CD4-positive, alpha-beta T cell treated with Interleukin-6 for 4 hours (primary cell): ENCODE measurements at places on chromosomes 5 and 9.

- DNase-seq, result peak; percentile 71
Measured at GRCh38 chr9:37528652-37529471, 43.1 kb downstream of the POLR1E start.

DNA sequence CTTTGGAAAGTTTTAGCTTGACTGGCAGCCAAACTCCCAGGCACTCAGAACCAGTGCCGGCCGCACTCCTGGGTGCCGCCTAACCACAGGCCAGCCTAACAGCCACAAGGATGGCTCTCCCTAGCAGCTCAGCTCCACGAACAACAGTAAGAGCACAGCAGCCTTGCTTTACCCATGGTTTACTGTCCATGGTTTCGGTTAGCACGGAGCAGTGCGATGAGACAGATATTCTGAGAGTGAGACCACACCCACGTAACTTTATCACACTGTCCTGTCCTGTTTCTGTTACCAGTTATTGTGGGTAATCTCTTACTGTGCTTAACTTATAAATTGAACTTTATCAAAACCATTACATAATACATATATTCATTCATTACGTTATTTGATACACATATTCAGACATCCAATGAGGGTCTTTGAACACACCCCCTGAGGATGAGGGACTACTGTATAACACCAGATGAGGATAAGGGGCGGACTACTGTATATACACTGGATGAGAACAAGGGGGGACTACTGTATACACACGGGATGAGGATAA, 12.4 kb downstream of the CLPTM1L start:
- DNase-seq, result no peak

GRCh38 chr9:4666042-4666699, at the start of gene SPATA6L:
TSS of gene SPATA6L (minus strand) at chr9:4666480. CDS start at chr9:4666250, 230 bp downstream.
- peak; percentile 61 for DNase-seq

DNA sequence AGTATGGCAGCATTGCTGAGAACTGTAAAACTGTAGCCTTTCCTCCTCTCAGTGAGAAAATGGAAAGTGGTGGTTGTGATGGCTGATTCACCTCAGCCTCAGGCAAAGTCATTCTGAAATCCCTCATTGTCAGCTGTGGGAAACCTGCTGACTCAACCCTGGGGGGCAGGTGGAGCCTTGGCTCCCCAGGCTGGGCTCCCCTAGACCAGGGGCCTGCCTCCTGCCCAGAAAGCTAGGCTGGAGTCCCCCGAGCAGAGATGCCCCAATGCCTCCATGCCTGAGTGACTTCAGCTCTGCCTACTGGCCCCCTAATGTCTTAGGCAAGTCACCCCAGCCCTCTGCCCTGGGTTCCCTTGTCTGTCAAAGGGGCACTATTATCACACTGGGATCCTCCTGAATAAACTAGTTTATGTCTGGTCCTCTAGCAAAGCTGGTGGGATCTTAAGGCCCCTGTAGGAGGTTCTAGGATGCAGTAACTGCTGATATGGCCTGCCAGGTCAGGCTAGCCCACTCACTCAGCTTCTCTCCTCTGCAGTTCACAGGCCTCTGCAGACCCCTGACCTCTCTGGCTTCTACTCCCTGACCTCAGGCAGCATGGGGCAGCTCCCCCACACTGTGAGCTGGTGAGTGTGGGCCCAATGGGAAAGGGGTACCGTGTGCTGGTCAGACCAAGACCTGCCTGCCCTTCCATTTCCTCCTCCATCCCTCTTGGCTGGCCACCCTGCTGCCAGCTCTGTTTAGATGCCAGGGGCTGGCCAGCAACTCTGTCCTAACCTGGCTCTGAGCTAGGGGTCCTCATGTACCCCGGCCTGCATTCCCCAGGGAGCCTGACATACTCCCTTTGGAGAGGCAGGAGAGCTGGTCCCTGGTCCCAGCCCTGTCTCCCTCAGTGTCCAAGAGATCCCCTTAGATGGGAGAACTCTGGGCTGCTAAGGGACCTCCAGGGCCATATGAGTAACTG, 24.2 kb downstream of the TCF7 start:
- peak; percentile 50 for DNase-seq

DNA sequence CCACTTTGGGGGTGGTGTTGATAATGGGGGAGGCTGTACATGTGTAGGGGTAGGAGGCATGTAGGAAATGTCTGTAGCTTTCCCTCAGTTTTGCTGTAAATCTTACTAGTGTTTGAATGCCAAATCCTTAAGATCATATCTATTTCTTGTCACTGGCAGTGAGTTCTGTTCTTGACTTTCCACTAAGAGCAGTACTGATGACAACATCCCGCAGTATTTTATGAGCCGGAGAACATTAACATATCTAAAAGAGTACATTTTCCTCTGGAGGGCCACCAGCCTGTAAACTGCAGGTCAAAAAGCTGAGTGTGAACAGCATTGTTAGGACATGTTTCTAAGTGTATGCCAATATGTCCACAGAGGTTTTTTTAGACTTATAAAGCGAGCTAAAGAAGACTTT, 2.5 kb upstream of the HSPB3 start:
- no peak for DNase-seq

DNA sequence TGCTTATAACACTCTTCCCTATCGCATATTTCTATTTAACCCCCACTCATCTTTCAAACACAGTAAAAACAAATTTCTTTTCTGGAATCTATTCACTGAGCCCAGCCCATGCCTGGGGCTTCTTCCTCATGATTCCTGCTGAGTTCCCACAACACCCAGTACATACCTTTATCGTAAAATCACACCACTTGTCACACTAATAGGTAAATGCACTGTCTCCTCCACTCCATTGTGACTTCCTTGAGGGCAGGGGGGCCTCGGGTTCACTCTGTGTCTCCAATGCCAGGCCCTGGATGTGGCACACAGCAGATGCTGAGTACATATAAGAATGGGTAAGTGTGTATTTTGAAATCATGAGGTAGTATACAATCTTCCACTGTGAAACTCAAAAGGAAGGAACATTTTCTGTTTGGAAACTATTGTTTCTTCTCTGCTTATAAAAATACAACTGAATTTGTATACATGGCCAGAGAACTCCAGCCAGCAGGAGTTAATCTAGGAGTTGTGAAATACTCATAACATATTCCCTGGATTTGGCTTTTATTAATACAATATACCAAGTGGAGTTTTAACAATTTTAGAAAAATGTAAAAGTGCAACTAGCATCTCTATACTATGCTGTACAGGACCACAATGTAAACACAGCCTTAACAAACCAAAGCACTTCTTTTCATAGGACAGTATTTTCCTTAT, 7.2 kb downstream of the PLK2 start:
- DNase-seq, result no peak

DNA sequence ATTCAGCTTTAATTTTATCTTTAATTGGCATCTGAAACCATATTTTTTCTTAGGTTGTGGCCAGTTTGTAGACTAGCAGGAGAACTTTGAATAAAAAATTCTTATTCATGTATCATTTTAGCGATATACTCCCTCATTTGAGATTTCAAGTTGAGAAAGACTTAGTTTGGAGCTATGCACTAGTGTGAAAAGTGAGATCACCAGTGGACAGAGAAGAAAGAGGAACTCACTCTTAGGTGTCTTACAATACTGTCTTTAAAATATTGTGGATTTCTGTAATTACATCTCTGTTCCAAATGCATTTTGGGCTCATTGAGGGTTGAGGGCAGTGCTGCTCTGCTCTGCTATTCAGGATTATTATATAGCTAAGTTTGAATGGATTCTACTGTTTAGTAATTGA, 54.7 kb downstream of the NAA35 start:
- no peak for DNase-seq

- no peak for DNase-seq
Measured at GRCh38 chr5:123992641-123993040, 480.7 kb downstream of the CSNK1G3 start.

- no peak for DNase-seq
Measured at GRCh38 chr9:78866207-78867132, 569.5 kb downstream of the PSAT1 start.

DNA sequence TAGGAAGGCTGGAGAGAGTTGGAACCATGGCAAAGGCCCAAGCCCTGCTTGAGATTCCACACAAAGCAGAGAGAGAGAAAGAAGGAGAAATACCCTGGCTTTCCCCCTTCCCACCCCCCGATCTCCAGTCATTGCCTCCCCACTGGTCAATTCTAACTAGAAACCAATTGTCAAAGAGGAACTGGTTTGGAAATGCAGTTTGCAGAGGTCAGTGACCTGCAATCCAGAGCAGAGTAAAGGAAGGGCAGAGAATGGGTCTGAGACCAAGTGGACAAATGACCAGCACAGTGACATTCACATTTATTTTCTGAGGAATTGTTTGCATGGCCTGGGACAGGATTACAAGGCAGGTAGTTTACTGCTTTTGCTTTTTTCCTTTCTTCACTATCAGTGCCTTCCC, 37.5 kb upstream of the ZFYVE16 start:
- no peak for DNase-seq

GRCh38 chr5:106085136-106085535, 1585.6 kb downstream of the EFNA5 start:
- DNase-seq, result no peak

DNA sequence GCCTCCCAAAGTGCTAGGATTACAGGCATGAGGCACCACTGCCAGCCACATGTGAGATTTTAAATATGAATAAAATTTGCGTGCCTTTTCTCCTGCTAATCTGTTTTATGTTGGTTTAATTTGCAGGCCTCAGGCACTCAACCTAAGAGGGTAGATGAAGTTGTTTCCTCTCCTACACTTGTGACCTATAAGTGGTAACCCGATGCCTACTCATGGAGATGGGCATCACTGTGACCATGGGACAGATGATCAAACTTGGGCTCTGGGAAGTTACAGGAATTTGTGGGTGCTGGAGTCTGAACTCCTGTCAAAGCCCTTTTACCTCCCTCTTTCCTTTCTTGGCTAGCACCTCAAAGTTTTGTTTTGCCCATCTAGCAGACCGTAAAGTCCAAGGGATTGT, 1.1 kb downstream of the SLC28A3 start:
- no peak for DNase-seq

DNA sequence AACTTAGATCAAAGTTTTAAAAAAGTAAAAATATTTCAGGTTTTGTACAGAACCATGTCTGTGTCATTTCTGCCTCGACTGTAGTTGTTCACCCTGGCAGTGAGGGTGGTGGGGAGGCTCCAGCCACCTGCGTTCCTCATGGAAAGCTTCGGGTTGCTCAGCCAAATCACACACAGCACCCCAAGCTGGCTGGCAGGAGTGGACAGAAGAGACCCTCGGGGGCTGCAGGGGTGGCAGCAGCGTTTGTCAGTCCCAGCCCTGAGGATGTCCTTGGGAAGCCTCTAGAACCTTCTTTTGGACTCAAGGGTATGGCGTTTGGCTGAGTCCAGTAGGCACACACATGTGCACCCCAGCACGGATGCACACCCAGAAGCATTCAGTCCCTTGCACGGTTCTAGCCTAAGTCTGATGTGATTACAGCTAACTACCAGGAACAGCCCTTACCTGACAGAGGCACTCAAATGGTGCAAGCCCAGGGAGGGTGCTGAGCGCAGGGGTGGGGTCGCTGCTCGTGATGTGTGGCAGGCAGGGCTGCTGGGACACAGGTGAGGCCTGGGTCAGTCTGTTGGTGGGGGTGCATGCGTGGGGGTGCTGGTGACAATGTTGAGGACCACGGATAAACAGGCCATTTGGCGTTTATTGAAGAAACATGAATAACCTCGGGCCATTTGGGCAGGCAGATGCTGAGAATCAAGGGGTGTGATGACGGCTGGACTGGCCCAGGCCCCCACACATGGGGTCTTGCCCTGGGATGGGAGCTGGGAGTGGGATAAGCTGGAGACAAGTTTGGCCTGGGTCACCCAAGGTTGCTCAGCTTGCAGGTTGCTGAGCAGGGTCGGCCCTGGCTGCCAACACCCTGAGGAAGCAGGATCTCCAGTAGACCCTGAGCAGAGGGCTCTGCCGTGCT, 103.4 kb downstream of the PHF2 start:
- no peak for DNase-seq

- DNase-seq, result peak; percentile 79
Measured at GRCh38 chr5:177372034-177372896, 12.0 kb upstream of the SLC34A1 start.

DNA sequence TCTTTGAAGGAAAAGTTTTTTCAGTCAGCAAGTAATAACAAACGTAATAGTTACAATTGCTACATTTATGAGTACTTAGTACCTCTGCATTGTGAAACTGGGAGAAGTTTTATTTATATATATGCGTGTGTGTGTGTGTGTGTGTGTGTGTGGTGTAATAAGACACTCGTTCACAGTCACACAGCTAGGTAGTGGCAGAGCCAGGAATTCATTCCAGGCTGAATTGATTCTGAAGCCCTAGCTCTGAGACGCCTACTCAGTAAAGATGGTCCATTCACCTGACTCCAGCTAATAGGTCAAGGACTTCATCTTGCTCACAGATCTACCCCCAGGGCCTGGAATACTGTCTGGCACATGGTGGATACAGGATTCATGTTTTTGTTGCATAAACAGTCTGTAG, 13.6 kb upstream of the CAST start:
- no peak for DNase-seq

DNA sequence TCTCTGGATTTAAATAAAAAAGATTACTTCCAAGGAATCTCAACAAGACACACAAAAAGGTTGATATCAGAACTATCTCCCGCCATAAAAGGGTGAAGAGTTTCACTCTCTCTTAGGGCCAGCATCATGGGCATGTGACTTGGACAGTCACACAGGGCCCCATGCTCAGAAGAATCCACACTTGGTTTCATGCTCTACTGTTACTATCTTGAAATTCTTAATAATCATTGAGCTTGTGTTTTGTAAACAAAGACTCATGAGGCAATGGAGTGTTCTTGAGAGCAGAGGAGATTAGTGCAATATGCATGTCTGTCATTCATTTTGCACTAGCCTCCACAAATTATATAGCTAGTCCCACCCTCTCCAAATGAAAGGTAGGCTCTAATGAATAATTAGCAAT, 58.4 kb downstream of the HMHB1 start:
- DNase-seq, result no peak

GRCh38 chr5:135433681-135434426, 13.3 kb downstream of the DCANP1 start:
- no peak for DNase-seq

GRCh38 chr5:155897761-155898160, 429.2 kb upstream of the SGCD start:
- no peak for DNase-seq

GRCh38 chr9:124322618-124323432, 65.1 kb downstream of the NEK6 start:
- no peak for DNase-seq

DNA sequence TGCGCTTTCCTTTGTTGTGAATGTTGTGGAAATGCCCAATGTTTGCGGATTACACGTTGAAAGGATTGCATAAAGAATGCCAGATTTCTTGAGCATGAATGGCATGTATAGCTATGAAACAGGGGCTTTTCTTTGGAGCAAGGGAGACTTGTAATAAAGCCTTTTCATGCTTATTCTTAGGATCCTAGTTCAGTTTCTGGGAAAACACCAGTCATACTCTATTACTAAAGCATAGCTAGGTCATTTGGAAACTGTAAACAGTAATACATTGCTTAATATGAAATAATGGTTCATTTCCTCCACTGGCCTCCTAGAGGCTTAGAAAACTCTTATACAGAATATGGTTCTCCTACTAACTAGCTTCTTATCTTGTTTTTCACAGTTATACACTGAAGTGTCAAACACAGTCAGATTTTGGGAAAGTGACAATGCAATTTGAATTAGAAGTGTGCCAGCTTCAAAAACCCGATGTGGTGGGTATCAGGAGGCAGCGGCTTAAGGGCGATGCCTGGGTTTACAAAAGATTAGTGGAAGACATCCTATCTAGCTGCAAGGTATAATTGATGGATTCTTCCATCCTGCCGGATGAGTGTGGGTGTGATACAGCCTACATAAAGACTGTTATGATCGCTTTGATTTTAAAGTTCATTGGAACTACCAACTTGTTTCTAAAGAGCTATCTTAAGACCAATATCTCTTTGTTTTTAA, 104.2 kb downstream of the MELK start:
- DNase-seq, result no peak

- DNase-seq, result no peak
Measured at GRCh38 chr5:125897089-125897488, 526.1 kb upstream of the GRAMD2B start.
